H9 (cell line): ENCODE measurements at places on chromosomes 1 and 21.

- no peak for DNase-seq
Measured at GRCh38 chr1:206816390-206817287, 44.3 kb upstream of the IL10 start.

GRCh38 chr1:22855668-22856606, 116.7 kb downstream of the LACTBL1 start:
- no peak for DNase-seq

DNA sequence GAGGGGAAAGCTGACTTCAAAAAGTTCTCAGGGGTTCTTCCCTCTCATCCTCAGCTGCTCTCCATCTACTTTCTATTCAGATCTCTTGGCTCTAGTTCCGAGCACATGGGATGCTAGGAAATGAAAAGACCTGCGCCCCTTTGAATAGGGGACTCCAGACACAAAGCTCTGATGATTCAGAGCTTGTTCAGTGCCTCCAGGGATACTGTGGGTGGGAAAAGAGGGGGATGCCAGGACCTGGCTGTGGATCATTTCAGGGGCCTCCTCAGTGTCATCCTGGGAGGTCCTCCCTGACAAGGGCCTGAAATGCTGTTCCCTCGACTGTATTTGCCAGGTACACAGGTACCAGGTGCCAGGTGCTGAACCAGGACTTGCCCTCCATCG, 943 bp upstream of the KIAA0040 start:
- no peak for DNase-seq

DNA sequence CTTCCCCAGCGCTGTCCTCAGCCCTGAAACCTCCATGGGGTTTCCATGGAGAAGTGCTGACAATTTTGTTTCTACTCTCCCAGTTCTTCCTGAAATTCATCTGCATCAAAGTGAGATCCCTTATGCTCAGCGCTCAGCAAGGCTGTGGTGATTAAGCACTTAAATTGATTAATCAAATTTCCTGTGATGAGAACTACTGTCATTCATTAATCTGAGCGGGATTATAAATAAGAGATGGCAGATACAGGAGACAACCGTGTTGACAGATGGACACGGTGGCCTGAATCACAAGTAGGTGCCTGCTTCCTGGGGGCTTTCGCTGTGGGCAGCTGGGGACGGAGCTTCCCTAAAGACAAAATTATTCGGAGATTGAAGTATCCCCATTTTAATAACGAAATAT, 329.1 kb upstream of the VAMP3 start:
- DNase-seq = no peak

DNA sequence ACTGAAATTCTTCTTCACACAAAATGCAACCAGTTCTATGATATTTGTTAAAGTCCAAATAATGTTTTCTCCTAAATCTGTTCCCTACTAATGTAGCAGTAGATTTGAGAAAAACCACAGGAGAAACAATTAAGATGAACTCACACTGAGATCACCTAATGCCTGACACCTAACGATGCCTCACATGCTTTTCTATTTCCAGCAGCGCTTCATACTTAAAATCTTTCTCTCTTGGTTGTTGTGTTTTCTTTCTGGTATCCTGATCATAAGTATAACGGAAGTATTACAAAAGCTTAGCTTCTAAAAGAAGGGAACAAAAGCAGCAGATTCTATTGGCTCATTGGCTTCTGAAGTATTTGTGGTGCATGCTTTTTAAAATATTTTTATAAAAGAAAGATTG, 267.2 kb upstream of the SGIP1 start:
- no peak for DNase-seq
